ENCODE measurements at places on chromosomes 5 and 9.
A peak's percentile ranks its signal among the peaks of the same experiment; 100 is the strongest.

GRCh38 chr9:120324996-120325642 lies 254.8 kb downstream of the CDK5RAP2 start:
- no peak for DNase-seq

- DNase-seq = no peak
Measured at GRCh38 chr5:55860288-55860687, 9.1 kb downstream of the IL31RA start.

GRCh38 chr5:176400382-176401156 lies 12.0 kb downstream of the HIGD2A start:
- DNase-seq = no peak

DNA sequence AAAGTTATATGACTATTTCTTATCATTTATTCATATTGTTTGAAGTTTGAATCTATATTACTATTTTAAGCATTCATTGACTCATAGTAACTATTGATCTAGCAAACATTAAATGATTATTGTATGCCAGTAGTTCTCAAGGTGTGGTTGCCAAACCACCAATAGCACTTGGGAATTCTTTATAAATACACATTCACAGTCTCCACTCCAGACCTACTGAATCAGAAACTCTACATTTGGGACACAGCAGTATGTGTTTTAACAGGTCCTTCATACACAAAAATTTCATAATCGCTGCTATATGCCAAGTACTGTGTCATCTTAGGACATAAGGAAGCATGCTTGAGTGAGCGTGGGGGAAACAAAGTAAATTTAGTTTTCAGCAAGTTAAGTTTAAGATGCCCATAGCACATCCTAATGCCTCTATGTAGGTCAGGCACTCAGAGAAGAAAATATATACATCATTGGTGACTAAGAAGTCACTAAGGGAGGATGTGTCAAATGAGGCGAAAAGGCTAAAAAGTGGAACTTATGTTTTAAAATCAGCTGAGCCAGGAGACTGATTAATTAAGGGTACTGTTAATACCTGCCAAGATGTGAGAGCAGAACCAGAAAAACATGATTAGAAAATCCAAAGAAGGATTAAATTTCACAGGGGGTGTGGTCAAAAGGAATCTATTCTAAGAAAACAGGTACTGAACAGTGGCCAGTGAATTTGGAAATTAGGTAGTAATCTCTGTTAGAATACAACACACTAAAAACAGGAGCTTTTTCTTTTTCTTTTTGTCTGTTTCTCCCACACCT lies 340.8 kb downstream of the HCN1 start:
- no peak for DNase-seq

GRCh38 chr9:133572821-133573361 lies 36.3 kb downstream of the FAM163B start:
- no peak for DNase-seq

DNA sequence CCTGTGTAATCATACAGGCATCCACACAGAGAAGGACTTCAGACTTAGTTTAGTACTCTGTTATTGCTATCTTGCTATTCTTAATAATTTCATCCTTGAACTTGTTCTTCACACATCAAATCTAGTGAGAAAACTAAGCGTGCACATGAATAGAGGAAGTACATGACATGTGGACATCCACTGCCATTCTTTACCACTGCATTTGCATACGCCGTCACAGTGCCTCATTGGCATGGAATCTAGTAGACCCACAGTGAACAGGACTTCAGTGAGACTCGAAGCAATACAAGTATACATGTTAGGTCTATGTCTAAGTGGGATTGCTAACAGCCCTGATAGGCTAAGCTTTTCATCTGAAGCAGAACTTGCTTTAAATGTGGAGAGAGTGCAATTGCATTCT lies 592.1 kb downstream of the TLE4 start:
- DNase-seq = no peak

DNA sequence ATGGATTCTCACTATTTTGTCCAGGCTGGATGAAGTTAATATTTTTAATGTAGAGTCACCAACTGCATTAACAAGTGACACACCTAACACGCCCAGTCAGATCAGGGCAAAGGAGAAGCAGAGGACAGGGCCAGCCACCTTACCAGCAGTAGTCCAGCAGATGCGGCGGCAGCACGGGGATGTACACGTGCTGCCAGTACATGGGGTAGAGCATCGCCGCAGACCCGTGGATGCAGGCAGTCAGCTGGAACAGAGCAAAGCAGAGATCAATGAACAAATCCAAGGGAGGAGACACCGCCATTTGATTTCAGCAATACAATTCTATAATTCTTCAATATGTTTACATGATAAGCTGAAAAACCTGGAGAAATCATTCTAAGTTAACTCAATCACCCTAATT lies 274.2 kb downstream of the CRB2 start:
- DNase-seq = no peak

DNA sequence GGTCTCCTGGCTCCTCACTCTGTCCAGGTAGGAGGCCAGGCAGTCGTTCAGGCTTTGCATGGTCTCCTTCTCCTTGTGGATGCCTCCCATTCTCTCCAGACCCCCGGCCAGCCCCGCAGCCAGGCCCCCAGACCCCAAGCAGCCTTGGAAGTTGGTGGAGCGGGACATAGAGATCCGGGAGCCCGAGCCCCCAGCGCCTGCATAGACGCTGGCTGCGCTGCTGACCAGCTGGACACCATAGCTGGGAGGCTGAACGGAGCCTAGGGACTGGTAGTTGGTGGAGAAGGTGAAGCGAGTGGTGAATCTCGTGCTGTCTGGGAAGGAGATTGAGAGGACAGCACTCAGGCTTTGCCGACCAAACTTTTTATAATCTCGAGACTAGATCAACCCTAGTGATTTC lies 35.9 kb downstream of the FOXI1 start:
- no peak for DNase-seq

DNA sequence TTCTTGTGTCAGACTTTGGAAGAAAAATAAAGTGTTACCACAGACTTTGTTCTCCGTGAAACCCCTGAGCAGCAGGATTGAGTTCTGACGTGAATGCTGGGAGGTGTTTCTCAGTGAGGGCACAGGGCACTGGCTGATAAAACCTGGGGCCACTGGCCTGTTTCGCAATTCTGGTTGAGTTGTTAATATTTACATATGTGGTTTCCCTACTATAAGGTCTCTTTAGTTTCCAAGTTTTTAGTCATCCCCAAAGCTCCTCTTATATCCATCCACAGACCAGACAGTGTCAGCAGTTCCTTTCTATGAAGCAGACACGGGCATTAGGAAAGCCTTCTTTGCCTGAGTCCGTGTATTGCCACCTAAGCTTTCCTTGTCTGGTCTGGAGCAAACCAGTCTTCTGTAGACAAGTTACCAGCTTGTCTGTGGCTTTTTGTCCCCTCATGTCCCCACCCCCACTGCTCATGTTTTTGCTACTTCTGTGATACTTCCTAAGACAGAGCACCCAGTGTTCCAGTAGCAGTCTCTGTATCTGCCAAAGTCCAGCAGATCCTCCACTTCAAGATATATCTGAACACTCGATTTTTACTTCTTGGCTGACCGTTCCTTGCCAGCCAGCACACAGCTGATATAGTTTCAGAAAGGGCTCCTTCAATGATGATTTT lies 42.0 kb downstream of the ACO1 start:
- DNase-seq = peak; percentile 37

DNA sequence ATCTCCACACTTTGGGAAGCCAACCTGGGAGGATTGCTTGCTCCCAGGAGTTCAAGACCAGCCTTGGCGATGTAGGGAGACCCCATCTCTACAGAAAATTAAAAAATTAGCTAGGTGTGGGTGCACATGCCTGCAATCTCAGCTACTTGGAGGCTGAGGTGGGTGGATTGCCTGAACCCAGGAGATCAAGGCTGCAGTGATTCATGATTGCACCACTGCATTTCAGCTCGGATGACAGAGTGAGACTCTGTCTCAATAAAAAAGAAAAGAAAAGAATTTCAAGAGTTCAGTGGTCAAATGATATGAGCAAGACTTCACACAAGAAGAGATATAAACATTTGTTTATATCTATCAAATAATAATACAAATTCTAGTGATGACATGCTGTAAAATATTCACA lies 23.0 kb upstream of the MTAP start:
- no peak for DNase-seq

DNA sequence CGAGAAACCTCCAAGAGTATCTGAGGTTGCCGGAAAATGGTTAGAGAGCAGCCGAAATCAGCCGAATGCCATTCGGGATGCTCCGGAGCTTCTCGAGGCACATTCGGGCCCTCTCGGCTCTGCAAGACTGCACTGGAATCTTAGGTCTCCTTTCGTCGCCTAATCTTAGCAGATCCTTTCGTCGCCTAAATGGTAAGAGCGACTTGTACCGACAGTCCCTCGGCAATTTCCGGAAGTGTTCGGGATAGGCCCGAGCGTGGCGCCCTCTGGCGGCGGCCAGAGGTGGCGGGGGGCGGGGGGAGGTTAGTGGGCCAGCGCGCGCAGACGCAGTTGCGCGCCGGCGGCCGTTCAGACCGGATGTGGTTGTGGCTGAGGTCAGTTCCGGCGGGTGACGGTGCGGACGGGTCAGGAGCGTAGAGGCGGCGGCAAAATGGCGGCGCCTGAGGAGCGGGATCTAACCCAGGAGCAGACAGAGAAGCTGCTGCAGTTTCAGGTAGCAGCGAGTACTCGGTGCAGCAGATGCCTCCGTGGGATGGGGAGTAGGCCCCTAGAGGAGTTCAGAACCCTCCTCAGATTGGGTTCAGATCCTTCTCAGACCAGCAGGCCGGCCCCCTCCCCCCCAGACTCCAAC lies at the start of gene FAF2:
Gene FAF2 (plus strand): TSS at position 408 of the 631 bp plus-strand sequence. CDS start 23 bp downstream, at position 431.
- peak; percentile 100 for DNase-seq

DNA sequence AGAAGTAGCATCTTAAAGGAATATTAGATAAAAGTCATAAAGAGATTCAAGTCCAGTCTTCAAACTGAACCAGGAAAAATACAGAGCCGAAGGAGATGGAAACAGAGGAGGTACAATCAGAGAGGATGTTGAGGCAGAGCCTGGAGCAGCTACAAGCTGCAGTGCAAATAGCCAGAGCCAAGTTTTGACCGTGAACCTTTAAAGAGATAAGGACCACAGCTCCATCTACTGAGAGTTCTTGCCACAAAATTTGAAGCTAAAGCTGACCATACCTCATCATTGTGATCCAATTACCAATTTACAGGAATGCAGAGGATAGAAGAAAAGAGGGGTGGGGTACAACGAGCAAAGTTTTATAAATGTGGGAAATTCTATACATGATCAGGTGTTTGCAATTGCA lies 10.4 kb upstream of the DEPDC1B start:
- no peak for DNase-seq

DNA sequence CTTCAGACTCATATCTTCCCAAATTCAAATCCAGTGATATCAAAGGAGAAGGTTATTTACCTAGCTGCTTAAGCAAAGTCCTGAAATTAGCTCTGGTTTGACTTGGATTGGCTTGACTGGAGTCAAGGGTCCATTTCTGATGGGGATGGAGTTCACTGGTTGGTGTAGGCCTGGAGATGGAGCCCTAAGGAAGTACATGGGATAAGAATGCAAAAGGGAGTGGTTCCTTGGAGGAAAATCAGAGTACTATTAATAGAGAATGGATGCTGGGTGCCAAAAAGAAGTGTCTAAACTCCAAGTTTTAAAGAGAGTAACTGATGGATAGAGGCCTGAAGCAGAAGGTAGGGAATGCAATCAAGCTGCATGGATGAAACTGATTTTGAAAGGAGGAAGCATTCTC lies 13.8 kb downstream of the TXNDC8 start:
- DNase-seq = no peak

GRCh38 chr5:127785098-127785927 lies 82.1 kb downstream of the CCDC192 start:
- peak; percentile 24 for DNase-seq

DNA sequence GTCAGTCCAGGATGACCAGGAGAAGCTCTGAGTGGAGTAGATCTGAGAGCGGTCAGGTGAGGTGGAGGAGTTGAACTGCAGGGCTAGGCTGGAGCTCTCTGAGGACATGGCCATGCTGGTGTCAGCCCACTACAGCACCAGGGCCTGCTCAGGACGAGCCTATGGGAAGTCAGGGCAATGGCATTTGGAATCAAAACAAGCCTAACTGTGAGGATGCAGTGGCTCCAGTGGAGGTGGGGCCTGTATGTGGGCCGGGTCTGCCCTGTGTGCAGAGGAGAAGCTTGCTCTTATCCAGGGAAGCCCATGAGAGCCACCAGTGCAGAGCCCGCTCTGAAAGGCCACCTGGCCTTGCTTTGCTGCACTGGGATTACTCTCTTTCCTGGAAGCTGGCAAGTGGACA lies 11.1 kb downstream of the CXCL14 start:
- DNase-seq = no peak

GRCh38 chr5:167792514-167792913 lies 498.9 kb upstream of the WWC1 start:
- DNase-seq = no peak

DNA sequence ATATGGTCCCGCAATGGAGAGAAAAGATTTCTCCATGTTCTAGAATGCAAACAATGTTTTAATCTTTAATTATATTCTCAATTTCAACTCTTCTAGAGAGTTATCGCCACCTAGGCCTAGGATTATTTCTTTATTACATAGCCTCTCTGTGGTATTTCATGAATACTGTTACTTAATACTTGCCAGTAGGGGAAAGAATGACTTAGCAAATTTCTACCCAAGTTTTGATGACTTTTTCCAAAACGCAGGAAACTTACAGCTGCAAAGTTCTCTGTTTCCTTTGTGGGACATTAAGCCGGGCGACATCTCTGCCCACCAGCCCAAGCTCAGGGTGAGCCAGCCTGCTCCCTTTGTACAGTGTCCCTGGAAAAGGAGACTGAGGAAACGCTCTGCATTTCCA lies 73.8 kb downstream of the MED27 start:
- no peak for DNase-seq

- DNase-seq = no peak
Measured at GRCh38 chr5:91487420-91487819, 104.3 kb upstream of the ARRDC3 start.

DNA sequence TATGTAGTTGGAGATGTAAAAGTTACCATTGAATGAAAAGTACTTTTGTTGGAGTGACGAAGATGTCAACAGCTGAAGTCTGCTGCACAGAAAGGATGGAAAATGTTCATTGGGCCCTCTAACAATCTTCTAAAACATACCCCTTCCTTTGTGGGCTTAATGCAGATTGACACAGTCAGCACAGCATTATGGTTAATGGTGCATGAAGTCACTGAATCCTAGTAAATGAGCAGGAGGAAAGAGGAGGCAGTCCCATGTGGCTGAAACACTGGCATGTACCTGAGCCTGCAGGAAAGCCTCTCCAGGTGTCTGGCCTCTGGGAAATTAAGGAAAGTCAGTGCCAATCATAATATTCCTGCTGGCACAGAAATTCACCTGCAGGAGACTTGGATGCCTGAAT lies 153.8 kb downstream of the ARL15 start:
- DNase-seq = no peak

DNA sequence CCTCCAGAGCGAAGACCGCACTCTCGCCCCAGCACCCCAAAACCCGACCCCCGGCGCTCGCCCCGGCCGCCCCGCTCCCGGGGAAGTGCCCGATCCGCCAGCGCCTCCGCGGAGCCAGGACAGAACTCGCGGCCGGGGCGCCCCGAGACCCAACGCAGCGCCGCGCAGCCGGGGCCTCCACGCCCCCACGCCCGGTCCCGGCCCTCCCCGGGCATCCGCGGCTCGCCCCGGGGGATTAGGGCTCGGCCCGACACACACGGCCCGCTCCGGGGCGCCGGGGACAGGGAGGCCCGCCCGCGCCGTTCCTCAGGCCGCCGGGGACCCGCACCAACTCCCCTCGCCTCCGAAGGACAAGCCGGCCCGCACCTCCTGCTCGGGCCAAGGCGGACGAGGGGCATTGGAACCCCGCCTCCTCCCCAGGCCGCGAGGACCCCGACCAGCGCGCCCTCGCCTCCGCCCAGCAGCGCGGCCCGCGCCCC lies 544 bp downstream of the FNBP1 start:
- DNase-seq = no peak

GRCh38 chr5:69004676-69005075 lies 89.1 kb upstream of the SLC30A5 start:
- DNase-seq = no peak

- no peak for DNase-seq
Measured at GRCh38 chr9:18743421-18743820, 269.5 kb downstream of the ADAMTSL1 start.
